ENCODE measurements at places on chromosomes 6 and 20.
A peak's percentile ranks its signal among the peaks of the same experiment; 100 is the strongest.

- no peak for DNase-seq
These were observed 10.7 kb upstream of the SLC17A4 start for GRCh38 chr6:25743868-25744267.

DNA sequence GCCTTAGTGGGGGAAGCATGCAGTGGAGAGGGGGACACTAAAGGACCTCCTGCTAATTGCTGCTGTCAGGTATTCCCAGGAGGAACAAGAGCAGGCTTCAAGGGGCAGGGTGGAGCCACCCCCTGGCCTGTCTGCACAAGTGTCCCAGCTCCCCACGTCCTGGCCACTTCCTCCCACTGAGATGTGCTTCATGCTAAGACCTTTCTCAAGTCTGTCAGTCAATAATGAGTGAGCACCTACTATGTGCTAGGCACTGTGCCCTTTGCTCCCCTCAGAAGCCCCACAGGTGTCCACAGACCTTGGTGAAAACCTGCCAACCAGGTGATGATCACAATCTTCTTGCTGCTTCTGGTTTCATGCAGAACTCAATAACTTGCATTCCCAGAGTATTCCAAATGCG lies 147.9 kb downstream of the UNC5CL start:
- DNase-seq = no peak

- DNase-seq = no peak
These were observed 4.6 kb upstream of the OSER1 start for GRCh38 chr20:44215125-44215524.

GRCh38 chr6:87968435-87969278 lies 79.0 kb upstream of the SPACA1 start:
- peak; percentile 88 for DNase-seq

DNA sequence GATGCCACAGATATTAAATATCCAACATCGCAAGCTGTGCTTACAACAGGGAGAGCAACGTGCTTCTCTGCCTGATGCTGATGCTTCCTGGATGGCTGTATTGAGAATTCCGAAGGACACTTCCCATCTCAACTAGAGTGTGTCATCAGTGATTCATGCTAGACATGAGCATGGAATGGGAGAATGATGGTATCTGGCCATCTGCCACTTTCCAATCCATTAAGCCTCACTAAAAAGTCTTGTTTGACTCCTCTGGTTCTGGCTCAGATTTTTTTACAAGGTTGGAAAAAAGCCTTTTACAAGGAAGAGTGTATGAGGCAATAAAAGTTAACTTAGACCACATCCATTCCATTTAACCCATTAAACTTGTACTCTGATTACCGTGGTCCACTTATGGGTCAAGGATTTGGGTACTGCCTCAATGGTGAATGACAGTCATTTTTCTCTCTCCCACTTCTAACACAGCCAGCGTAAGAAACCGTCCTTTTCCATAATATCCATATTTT lies 265.3 kb downstream of the UST start:
- DNase-seq = no peak

DNA sequence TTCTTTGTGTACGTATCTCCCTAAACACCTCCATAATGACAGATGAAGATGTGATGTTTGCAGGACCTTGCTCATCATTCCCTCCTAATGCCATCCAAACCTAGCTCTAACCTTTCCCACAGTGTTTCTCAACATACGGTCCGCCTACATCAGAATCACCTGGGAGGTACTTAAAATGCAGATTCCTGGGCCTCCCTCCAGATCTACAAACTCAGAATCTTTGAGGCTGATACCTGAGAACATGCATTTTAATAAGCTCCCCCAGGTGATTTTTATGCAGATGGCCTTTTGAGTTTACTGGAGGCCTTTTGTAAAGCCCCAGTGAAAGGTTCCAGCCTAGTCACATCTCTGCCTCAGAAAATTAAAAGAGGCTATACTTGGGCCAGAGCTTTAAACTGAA lies 40.5 kb downstream of the METTL24 start:
- no peak for DNase-seq

- no peak for DNase-seq
These were observed 5.8 kb downstream of the STX7 start for GRCh38 chr6:132506869-132507808.

- no peak for DNase-seq
These were observed 66.2 kb downstream of the ABHD12 start for GRCh38 chr20:25324412-25324811.

DNA sequence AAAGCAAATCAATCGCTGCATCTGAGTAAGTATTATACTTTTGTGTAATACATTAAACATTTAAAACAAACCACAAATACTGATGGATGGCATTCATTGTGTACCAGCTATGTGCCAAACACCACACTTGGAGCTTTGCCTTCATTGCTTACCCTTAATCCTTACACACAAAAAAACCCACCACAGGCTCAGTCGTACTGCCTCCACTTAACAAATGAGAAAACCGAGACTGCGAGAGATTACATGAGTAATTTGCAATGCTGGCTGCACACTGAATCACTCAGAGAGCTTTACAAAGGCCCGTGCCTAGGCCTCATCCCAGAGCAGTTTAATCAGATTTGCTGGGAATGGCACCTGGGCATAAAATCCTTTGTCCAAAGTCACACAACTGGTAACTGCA lies 130.5 kb downstream of the EDN1 start:
- peak; percentile 36 for DNase-seq

DNA sequence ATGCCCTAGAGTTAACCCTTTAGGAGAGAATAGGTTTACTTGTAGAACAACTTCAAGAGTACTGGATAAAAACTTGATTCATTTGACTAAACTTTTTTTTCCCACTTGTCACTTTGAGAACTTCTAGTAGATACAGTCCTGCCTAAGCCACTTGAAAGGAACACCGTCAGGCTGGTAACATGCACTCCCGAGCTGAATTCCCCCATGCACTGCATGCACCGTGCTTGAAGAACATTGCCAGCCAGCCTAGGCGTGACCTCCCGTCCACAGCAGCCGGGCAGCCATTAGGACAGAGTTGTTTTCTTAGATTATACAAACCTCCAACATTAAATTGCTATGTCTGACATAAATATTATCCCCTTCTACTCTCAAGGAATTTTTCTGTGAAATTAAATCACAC lies 52.6 kb downstream of the SMLR1 start:
- no peak for DNase-seq

GRCh38 chr6:36340618-36341454 lies 4.1 kb upstream of the BNIP5 start:
- DNase-seq = no peak

DNA sequence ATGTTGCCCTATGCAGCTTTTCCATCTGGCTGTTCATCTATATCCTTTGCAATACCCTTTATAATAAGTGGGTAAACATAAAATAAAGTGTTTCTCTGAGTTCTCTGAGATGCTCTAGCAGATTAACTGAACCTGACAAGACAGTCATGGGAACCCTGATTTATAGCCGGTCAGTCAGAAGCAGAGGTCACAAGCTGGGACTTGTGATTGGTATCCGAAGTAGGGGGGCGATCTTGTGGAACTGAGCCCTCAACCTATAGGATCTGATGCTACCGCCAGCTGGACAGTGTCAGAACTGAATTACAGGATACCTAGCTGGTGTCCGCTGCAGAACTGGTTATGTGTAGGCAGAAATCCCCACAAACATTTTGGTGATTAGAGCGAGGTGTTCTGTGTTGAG lies 39.0 kb downstream of the SLC17A5 start:
- no peak for DNase-seq

DNA sequence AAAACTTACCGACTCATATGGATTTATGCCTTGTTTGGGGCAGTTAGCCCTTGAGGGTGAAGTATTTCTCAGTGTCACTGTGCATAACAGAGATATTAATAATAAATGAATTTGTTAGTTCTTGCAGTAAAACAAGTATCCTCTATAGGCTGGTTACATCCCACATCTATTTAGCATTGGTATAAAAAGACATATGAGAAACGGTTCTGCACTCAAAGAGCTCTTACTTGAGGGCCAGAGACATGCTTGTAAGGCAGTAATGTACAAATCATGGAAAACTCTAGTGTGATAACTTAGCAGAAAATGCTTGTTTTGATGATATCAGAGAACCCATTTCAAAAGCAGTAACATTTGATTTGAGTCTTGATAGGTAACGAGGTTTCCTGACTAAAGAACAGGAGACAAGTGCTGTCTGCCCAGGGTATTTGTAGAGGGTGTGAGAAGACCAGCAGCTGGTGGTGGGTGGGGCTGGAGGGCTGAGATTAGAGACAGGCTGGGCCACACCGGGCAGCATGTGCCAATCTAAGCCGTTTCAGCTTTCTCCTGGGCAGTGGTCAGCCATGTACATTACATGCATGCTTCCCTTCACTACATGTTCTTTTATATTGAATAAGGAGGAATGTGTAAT lies 46.3 kb downstream of the TULP4 start:
- no peak for DNase-seq

- DNase-seq = no peak
These were observed 231.8 kb downstream of the BCKDHB start for GRCh38 chr6:80338201-80338836.

DNA sequence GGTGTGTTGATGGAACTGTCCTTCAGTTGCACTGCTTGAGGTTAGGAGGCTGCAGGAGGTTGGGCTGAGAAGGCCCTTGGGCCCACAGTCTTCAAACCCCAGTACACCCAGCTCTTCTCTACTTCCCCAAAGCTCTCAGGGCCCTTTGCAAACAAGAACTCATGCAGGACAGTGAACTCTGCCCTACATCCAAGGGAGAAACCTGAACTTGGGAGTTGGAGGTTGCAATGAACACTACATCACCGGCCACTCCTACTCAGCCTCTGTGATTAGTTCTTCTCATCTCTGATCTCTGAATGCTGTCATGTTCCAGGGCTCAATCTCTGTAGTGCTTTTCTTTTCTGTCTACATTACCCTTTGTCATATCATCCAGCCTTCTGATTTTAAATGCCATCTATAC lies 148.5 kb upstream of the PDE7B start:
- DNase-seq = no peak

GRCh38 chr6:11009353-11009752 lies 34.8 kb downstream of the ELOVL2 start:
- DNase-seq = no peak

DNA sequence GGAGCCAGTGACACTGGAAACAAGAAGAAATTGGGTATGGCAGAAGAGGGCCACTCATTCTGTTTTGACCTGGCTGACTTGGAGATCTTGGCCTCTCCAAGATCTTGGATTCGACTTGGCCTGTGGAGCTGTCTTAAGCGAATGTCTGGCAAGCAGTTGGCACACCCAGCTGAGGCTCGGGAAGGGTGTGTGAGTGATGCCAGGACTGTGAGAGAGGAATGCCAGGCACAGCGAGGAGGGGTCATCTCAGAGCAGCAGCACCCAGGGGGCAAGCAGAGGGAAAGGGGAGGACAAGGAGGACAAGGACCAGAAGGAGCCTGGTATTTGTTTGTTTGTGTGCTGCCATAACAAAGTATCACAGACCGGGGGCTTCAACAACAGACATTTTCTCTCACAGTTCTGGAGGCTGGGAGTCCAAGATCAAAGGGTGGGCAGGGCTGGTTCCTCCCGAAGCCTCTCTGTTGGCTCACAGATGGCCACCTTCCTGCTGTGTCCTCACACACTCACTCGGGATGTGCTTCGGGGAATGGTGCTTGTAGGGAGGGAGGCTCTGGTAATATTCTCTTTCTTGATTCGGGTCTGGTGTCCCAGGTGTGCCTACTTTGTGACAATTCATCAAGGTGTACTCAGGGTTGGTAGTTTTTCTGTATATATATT lies 33.0 kb downstream of the RPP40 start:
- no peak for DNase-seq

- DNase-seq = no peak
These were observed 54.6 kb downstream of the QRSL1 start for GRCh38 chr6:106684011-106684410.

- DNase-seq = no peak
These were observed 69.0 kb downstream of the SMLR1 start for GRCh38 chr6:130896249-130896648.

DNA sequence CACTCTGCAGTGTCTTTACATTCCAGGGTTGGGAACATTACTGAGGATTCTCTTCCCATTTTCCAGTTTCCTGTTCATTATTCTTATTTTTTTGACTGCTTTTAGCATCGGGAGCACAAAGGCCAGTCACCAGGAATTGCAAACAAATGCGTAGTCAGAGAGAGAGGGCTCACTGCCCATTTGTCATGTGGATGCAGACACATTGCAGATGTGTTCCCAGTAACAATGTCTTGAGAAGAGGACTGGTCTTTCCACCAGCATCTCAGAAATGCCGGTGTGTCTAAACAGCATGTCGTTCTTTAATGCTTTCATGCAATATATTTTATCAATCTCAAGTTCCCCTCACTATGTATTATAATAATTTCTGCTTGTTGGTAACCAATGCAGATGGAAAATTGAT lies 952 bp upstream of the TAAR6 start:
- no peak for DNase-seq

DNA sequence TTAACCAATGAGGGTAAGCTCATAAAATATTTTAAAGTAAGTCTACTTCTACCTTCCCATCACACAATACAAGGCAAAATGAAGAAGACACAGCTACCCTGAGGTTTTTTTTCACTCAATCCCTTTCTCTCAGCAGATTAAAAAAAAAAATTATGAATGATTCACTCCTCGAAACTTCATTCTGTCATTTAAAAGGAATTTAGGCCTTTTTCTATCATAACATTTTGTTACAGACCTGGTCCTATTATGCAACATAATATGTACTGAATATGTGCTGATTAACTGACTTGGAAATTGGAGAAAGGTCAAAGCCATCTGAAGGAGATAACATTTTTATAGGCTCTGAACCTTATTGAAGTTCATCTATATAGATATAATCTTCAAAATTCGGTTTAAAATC lies 45.5 kb downstream of the PRL start:
- DNase-seq = no peak

- DNase-seq = no peak
These were observed 628 bp upstream of the ERGIC3 start for GRCh38 chr20:35541118-35541782.

GRCh38 chr6:70849348-70850069 lies 107.4 kb downstream of the B3GAT2 start:
- no peak for DNase-seq

DNA sequence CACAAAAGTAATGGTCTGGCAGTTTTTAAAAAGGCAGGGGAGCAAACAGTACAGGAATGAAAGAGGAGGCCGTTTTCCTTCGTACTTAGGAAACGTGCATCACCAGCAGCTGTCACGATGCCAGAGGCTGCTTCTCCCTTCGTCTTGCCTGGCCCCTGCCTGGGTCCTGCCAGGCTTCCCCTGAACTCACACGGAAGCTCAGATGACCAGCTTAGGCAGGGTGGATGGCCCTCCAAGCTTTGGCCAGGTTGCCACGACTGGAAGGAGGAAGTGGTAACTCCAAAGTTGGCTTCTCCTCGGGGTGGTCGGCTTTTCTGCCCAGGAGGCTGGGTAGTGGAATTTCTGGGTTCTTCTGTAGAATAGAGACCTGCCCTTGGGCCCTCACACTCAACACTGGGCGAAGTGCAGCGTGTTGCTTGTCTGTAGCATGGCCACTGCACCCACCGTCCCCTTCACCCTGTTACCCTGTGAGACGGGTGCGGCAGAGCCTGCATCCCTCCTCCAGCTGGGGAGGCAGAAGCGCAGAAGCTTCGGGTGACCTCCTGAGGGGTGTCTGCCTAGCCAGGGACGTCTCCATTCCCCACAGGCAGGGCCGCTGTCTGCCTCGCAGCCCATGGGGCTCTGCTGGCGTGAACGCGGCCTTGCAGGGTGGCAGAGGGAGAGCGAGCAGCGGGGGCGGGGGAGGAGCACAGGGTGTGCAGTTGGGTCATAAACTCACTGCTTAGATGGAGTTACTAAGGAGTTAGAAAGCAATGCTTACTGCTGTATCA lies 18.4 kb upstream of the RBM38 start:
- no peak for DNase-seq

- no peak for DNase-seq
These were observed 63.5 kb upstream of the TMEM30A start for GRCh38 chr6:75347898-75348610.
